Astrocyte of the spinal cord (primary cell): ENCODE measurements at places on chromosomes 5 and 9.

DNA sequence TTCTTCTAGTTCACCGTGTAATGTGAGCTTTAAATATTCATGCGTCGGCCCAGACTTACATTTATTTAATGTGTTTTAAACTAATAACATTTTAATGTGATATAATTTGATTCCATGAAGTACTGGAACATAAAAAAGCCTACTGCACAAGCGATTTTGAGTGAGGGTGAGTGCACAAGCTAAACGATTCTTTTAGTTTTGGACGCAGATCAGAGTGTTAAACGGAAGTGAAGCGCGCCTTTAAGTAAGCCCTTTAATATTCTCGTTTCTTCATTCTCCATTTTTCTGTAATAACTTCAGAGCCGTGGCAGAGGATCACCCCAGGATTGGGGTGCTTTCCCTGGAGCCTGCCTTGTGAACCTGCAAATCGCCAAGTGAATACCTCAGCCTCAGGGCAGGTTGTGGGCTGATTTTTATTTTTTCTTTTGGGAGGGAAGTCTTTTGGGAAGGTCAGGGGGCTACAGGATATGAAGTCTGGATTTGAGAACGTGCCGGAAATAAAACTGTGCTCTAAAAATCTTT is 4.9 kb upstream of the PAX5 start:
- no peak for DNase-seq

- DNase-seq = peak; percentile 17
Observed at GRCh38 chr5:21823588-21823987, 1029.6 kb downstream of the CDH12 start.

- no peak for DNase-seq
Observed at GRCh38 chr5:179792612-179793467, 946 bp upstream of the LTC4S start.

DNA sequence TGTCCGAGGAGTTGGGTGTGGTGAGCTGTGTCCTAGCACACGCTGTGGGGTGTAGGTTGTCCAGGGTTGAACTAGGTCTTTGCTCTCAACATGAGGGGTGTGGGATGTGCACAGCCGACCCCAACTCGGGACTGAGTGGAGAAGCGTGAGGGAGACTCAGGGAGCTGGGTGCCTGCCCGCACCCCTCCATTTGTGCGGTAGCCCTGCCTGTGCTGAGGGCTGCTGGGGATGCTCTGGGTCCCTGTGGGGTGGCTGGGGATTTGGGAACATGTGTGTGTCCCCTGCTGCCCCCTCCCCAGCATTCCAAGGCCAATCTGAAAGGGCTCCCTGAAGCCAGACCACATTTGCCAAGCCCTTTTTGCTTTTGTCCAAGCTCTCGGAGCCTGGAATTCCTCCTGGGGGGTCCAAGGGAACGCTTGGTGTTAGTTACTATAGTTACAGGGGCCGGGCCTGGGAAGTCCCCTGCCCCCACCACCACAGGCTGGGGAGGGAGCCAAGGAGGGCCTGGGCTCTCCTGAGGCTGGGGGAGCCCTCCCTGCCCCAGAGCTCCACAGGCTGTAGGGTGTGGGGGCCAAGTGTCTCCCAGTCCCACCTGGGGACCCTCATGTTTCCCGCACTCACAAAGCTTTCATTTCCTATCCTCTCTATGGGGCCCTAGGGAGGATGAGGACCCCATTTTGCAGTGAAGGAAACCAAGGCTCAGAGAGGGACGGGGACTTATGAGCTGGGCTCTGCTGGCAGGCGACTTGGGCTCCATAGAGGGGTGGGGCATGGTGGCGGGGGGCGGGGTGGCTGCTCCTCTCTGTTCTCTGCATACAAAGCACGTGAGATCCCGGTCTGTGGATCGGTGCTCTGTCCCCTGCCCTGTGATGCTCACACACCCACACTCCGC is 1.1 kb downstream of the CRB2 start:
- no peak for DNase-seq

- DNase-seq = no peak
Observed at GRCh38 chr5:5619546-5619945, 197.1 kb downstream of the ICE1 start.

DNA sequence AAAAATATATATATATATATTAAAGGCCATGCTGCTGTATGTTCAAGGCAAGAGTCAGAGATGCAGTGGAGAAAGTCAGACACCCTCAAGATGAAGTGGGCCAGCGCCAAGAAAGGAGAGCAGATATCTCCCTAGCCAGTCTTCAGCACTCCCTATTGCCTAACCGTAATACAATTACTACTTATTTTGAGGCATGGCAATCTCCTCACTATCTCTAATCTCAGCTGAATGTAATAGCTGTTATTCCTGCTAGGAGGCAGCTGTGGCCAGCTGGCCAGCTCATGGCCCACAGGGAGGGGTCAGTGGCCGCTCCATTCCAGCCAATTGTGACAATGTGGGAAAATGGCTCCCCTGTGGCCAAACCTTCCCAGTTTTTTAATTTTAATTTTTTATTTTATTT is 87.5 kb upstream of the FBXW11 start:
- no peak for DNase-seq
